ENCODE measurements at places on chromosomes 4 and X. TPM values are rescaled to one million over a fixed set of nuclear protein-coding genes. Genes with fewer than 3 reads are reported as not detected.

SSX4B gene
- total RNA-seq, result not detected

GRCh38 chr4:15003891-15004738 lies 1.8 kb downstream of the CPEB2 start:
- no peak for DNase-seq

- DNase-seq, result no peak
Measured at GRCh38 chrX:17801431-17801830, 59.7 kb downstream of the RAI2 start.

DNA sequence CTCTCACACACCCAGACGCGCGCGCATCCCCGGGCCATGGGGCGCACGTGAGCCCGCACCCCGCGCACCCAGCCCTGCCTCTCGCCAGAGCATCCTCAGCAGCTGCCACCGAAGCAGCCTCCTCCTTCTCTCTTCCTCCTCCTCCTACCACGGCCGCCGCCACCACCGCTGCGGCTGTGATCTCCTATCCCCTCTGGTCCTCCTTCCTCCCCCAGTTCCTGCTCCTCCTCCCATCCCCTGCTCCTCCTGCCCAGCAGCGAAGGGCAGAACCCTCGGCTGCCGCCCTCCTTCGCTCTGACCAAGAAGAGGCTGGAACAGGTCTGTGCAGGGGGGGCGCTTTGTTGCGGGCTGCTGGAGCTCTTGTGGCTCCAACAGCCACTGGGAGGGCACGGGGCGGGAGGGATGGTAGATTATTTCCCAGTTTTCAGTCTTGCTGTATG lies 148.7 kb upstream of the CHRDL1 start:
- no peak for DNase-seq

GRCh38 chrX:10121787-10122186 lies 35.0 kb upstream of the CLCN4 start:
- DNase-seq, result no peak

GRCh38 chr4:89337681-89338080 lies 30.1 kb upstream of the GPRIN3 start:
- no peak for DNase-seq

DNA sequence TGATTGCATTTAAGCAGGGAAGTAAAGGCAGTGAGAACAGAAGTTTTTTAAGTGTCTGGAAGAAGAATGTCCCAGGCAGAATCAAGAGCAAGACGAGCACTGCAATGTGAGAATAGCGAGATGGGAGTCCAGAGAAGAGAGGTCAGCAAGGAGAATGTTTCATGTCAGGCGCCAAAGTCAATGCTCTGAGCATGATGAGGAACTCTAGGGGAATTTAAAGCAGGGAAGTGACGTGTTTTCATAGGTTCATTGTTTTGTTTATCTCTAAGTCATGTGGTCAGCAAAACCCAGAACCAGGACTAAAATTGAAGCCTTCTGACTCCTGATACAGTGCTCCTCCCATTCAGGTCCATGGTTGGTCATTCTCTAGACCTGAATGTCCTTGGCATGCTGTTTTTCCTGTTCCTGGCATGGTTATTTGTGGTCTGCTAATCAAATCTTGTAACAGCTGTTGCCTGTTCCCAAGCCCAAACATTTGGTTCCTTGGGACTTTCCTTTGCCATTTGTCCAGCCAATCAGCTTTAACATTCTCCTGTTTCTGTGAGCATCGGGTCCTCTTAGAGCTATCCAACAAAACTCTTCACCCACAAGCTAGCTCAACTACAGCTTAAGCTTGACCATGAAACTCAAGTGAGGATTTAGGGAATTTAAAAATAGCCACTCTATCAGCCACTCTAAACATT lies 37.7 kb downstream of the PTCHD1 start:
- no peak for DNase-seq

KLB gene
- 0.47 TPM for total RNA-seq

DNA sequence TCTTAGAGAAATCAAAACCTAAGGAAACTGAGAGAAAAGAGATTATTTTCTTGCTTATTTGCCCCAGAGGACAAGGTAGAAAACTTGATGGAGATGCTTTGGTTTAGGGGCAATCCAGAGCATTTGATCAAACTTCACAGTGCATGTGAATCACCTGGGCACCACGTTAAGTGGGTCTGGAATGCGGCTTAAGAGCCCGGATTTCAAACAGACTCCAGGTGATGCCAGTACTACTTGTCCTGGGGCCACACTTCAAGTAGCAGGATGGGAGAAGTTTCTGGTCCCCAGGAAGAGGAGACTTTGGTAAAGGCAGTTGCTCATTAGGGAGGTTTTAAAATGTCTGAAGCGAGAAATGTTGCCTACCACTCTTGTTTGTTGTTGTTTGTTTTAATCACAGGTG lies 51.8 kb downstream of the PHOX2B start:
- no peak for DNase-seq
